Daoy (cell line): ENCODE measurements at places on chromosomes 16 and 17. TPM values are rescaled to one million over a fixed set of nuclear protein-coding genes. Genes with fewer than 3 reads are reported as not detected.
A peak's percentile ranks its signal among the peaks of the same experiment; 100 is the strongest.

Gene ACAP1
- 2.7 TPM in 1 of 2 replicates, not detected in the other for total RNA-seq

Gene MYH8
- not detected in 2 replicates for total RNA-seq

Gene SNN
- total RNA-seq: 1.4 and 3.5 TPM in 2 replicates

- no peak for DNase-seq
Measured at GRCh38 chr17:7490144-7490543, 6.0 kb downstream of the POLR2A start.

DNA sequence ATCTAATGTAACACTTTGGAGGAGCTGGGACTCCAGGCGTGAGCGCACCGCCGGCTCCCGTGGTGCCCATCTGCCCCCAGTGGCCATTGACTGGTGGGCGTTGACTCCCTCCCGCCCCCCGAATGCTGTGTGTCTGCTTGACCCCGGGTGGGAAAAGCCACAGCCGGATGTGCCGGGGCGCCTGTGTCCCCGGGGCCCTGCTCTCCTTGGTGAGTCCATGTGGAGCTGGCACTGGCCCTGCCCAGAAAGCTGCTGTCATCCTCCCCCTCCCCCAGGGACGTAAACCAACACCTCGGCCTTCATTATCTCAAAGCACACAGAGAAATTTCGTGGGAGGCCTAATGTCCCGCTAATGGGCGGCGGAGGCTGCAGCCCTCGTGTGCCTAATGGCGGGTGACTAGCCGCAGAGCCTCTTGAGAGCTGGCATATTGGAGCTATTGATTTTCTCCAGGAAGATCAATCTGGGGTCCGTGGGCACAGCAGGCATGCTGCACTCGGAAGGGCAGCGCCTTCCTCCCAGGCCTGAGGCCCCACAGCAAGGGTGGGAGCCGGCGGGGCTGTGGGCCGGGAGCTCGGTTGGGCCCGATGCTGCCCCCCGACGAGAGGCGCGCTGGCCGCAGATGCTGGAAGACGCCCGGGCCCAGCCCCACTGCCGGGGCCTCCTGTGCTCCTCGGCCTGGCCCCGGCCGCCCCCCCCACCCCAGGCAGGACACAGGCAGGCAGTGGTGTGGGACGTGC is 4.0 kb upstream of the PERCC1 start:
- DNase-seq: no peak

DNA sequence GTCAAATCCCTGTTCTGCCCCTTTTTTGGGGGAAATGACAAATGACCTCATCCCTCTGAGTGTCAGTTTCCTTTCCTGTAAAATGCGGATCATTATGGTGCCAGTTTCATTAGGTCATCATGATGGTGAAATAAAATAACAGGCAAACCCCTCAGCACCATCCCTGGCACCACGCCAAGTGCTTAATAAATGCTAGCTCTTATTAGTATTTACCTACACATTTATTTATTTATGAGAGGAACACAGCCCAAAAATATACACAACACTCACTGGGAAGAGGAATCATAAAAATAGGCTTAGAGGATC is 28.6 kb upstream of the GPRC5B start:
- peak; percentile 20 for DNase-seq

DNA sequence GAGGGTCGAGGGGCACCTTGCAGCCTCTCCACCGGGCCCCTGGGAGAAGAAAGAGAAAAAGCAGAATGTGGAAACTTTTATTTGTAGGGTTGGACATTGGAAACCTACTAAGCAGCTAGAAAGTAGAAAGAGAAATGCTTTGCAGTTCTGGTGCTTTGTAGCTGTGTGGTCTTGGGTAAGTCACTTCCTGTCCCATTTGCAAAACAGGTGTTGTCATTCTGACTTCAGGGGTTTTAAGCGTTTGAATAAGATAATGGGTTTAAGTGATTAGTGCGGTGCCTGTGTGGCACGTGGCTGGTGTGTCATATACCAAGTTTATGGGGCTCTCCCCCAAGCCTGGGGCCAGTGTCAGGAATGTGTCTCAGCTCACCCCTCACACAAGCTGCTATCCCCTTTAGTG is 1.6 kb downstream of the CA4 start:
- no peak for DNase-seq

GRCh38 chr17:16383216-16383615 is 2.3 kb downstream of the UBB start:
- DNase-seq: no peak
